Upper lobe of left lung (tissue), 6 donors: ENCODE measurements at places on chromosomes 5 and 9. TPM values are rescaled to one million over a fixed set of nuclear protein-coding genes. Genes with fewer than 3 reads are reported as not detected.

DNA sequence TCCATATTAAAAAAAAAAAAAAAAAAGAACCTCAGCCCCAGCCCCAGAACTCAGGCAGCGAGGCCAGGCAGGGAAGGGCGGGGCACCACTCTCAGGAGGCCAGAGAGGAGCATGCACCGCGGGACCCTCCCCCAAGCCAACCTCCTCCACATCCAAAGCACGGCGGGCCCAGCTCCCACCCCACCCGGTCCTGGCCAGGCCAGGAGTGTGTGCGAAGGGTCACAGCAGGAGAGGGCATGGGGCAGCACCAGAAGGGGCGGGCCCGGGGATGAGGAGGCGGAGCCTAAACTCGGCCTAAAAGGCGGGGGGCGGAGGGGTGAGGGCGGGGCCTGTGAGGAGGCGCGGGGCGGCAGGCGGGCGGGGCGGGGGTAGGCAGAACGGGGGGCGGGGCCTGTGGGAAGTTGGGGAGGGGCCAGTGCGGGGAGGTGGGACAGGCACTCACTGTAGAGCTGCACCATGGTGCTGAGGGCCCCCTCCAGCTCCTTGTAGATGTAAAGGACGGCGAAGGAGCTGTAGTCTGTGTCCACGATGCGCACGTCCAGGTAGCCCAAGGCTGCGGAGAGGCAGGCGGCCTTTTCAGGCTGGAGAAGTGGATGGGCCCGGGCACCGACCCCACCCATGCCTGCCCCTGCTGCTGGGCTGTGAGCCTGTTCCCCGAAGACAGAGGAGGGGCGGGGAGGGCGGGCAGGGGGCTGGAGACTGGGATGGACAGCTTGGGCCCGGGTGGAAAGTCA lies 1.2 kb downstream of the LCN15 start:
- peak; percentile 87 for DNase-seq

DNA sequence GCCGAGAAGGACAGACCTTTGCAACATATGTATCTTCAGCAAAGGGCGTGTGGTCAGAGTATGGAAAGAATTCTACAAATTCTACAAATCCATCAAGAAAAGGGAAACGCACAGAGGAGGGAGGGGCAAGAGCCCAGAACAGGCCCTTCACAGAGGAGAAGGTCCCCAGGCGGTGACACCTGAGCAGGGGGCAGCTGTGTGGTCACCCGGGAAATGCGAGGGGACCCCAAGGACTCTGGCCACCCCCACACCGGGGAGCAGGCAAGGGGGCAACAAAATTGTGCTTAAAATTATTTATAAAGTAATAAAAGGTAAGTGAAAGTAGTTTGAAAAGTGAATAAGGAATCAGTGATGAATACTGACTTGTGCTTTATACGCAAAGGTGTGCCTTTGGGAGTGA lies 17.6 kb downstream of the NACC2 start:
- no peak for DNase-seq

DNA sequence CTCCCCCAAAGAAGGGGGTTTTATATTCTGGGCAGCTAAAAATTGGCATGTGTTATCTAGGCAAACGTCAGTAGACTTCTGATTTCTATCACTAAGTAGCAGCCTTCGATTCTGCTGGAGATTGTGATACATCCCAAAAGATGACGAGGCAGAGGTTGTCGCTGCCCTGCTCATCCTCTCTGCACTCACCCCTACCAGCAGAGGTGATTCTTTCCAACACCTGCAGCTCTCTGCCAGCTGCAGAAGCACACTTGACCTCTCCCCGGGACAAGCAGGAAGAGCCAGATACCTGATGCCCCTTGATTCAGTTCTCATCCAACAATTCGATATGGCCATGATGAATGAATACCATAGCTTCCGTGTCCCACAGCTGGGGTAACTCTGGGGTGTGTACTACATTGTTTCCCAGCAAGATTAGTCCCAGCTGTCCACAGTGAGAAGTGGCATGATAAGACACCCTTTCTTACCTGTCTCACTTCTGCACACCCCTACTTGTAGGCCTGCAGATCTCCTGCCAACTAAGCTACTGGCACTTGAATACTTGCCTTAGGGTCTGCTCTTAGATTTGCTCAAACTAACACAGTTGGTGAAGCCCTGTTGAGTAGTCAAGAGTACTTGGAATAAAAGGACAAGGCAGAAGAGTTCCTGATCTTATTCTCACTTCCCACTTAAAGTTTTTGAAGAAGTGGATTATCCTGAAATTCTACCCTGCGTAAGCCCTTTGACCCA lies 37.6 kb upstream of the SMAD5 start:
- DNase-seq, result no peak

SCGB3A2 gene
- total RNA-seq, result 392 TPM

- DNase-seq, result no peak
These were observed 6.5 kb downstream of the TMEM161B start for GRCh38 chr5:88262116-88262515.

GRCh38 chr5:138408023-138408422 lies 30.8 kb upstream of the REEP2 start:
- DNase-seq, result no peak

GRCh38 chr5:110817459-110817858 lies 78.7 kb downstream of the SLC25A46 start:
- no peak for DNase-seq

DNA sequence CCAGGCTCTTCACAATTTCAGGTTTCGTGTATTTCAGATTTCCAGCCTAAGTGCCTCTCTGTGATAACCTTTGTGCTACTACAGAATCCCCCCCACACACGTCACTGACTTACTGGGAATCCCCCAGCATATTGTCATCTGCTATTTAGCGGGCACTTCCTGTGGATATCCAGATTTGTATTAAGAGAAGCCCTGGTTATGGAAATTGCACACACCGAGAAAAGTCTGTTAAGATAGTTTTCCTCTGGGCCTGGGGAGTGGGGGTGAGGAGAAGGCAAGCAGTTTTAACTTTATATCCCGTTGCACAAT lies 269.9 kb downstream of the MED10 start:
- no peak for DNase-seq

DNA sequence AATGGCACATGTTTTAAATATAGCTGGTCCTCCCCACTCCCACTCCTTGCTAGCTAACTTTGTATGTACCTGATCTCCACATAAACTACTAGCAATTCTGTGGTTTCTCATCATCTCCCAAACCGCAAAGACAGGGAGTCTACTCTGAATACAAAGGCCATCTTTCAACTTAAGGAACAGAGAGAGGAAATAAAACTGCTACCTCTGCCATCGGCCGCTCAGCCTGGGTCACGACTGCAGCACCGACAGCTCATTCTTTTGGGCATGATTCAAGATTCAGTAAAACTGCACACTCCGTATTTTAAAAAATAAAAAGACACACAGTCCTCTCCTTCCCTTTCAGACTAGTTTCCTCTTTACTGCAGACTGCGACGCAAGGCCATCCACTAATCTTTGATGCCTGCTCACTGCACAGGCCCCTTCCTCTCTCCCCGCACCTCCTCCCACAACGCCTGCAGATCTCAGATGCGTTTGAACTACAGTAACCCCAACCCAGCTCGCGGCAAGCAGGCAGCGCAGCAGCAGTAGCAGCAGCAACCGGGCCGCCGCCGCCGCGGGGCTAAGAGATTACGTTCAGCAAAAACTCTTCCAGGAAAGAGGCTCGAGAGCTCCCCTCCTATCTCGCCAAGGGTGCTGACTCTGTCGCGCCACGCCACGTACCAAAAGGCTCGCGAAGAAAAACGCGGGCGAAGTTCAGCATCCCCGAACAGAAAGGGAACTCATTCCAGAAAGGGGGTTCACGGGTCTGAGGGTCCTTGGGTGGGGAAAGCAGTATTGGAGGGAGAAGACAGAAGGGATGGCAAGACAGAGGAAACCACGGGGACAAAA lies 1.5 kb downstream of the RNF145 start:
- peak; percentile 94 for DNase-seq

DNA sequence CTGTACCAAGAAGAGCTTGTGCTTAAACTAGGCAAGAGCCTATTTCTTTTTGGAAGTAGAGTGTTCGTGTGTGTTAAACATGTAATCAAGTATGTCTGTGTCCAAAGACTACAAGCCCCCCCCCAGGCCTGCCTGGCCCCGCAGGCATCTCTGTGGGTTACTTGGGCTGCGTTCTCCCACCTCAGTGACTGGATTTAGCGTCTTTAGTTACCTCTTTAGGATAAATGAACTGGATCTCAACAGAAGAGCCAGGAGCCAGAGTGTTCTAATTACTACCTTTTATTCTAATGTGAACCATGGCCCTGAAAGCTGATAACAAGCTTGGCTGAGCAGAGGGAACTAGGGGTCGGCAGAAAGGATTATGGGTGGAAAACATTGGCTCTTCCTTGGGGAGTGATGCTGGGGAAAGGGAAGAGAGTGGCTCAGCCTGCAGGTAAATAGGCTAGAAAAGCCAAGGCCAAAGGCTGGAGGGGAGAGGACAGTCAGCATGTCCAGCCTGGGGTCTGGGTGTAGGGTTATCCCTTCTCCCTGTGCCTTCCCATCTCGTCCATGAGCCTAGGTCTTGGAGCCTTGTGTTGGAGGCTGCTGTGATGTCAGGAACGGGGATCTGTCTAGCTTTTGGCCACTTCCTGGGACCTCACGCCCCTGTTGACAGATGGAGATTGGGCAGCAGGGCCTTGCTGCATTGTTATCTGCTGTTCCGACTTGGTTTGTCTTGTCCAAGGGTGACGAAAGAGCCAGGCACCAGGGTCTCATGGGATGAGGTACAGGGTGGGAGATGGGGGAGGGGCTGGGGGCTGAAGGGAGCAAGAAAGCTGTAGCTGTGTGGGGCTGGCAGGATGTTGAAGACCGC lies 11.1 kb downstream of the CD74 start:
- DNase-seq, result no peak

DNA sequence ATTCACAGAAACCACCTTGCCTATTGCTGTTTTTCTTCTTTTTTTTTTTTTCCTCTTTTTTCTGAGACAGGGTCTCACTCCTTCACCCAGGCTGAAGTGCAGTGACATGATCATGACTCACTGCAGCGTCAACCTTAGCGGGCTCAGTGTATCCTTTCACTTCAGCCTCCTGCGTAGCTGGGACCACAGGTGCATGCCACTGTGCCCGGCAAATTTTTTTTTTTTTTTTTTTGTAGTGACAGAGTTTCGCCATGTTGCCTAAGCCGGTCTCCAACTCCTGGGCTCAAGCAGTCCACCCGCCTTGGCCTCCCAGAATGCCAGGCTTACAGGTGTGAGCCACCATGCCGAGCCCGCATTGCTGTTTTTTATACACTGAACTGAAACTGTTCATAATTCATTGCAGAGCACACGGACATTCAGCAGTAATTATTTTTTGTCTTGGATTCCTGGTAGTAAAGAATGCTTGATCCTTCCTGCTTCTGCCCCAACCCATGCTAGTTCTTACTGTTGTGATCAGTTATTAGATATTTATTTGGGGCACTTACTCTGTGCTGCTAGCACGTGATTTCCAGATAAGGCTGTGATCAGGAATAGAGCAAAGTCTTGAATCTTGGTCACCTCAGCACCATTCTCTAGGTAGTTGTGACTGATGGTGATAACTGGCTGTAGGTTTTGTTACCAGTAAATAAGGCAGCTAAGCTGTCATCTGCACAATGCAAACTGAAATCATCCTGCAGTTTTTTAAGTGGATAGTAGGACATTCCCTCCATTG lies 14.0 kb downstream of the MAP3K1 start:
- DNase-seq, result no peak

COL23A1 gene
- 1.7 TPM for total RNA-seq

ZFP37 gene
- total RNA-seq, result 1.3 TPM

GRCh38 chr9:89026876-89027275 lies 35.6 kb downstream of the S1PR3 start:
- no peak for DNase-seq

DNA sequence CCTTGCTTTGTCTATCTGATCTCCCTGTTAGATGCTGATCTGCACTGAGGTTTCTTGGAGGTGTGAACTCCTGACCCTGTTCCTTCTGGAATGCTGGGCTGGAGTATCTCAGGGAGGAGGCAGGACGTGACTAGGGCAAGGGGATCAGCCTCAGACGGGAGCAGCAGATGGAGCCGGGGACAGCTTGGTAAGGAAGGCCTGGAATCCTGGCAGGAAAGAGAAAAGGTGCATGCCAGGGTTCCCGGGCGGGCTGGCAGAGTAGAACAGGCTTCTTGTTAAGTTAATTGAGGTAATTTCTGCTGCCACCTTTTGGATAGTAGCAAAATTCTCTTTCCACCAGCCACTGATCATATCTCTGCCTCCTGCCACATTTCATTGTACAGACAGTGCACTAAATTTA lies 180.9 kb downstream of the ZNF462 start:
- DNase-seq, result no peak

DNA sequence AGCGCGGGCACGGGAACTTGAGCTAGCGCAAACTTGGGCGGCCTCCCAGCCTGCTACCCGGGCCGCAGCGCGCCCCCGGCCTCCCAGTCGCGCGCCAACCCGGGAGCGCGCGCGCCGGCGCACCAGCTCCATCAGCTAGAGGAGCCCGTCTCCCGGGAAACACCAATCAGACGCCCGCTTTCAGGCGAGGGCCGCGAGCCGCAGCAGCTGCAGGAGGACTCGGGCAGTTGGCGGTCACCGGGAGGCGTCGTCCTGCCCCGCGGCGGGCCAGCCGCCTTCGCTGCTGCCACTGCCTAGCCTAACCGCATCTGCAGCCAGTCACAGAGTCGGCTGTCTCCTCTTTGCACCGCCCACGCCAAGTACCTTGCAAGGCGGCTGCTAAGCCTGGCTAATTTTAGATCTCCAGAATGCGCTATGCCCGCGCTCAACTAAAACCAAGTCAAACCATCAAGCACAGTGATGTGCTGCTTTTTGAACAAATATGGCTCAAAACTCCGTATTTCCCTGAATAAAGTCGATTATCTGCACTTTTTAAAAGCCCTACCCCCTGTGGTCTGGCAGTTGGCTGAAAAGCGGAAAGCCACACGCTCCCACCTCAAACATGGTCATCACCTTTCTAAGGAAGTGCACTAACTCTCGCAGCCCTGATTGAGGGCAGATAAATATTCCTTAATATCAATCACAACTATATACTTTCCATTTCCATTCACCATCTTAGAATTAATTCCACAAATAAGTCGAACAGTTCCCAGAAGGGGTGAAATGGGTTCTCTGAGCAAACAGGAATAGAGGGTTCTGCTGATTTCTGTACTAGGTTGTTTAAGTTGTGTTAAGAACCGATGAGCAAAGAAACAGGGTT lies 221.8 kb downstream of the MEF2C start:
- peak; percentile 40 for DNase-seq

SHROOM1 gene
- 27.6 TPM for total RNA-seq

DNA sequence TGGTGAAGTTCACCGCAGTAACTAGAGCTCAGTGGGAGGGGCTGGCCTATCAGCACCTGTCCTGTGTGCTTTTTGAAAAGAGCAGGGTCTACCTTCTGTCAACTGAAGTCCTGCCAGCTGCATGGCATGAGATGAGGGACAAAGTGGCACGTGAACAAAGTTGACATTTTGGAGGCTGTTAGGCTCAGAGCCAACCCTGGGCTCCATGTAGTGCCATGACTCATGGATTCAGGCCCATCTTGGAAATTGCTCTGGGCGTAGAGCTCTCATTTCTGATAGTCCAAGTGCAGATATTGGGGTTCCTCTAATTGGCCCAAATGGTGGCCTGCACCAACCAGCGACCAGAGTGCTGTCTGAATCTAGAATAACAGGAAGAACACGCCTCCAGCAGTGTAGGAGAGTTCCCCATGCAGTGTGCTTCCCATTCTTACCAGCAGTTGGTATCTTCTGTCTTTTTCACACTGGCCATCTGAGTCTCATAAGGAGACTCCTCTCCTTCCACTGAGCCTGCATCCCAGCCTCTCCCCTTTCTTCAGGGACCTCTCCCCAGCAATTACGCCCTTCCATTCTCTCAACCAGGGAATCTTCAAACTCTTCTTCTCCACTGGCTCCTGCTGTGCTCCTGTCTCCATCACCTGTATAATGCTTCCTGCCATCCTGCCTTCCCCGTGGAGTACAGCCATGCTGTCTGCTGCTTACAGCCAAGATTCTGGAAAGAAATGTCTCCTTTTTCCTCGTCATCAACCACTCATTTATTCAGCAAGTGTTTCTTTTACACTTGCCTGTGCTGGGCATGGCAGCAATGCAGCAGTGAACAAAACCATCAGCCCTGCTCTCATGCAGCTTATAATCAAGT lies 30.4 kb downstream of the IRF1 start:
- DNase-seq, result no peak
